ENCODE measurements at places on chromosomes 3 and 15.

DNA sequence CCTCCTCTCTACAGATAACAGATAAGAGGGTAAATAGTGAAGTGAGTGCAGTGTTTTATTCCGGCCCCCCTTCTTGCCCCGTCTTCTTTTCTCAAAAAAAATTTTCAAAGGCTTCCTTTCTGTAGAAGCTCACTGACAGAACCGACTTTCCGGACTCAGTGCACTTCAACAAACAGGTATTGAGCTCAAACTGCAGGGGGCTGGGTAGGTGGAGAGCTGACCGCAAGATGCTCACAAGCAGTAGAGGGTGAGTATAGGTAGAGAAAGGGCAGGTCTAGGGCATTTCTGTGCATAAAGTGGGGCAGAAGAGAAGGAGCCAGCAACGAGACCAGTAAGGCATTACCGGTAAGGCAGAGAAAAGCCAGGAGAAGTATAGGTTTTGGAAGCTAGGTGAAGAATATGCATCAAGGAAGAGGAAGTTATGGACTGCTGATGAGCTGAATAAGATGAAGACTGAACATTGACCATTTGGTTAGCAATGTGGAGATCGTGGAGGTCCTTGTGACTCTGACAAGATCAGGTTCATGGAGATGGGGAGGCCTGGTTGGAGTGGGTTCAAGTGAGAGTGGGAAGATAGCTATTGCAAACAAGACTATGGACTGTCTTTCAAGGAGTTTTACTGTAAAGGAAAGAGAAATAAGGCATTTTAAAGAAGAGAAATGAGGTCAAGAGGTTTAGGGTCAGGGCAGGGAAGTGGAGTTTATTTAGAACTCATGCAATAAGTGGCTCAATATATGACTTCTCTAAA, 97.4 kb downstream of the ST6GAL1 start:
- DNase-seq, result no peak

- no peak for DNase-seq
These were observed 270.9 kb downstream of the ULK4 start for GRCh38 chr3:41690766-41691563.

- DNase-seq, result no peak
These were observed 131.2 kb upstream of the MEF2A start for GRCh38 chr15:99434506-99435112.

- peak; percentile 86 for DNase-seq
These were observed 94.0 kb downstream of the GTPBP8 start for GRCh38 chr3:113084777-113085176.

GRCh38 chr3:139916271-139916670, 18.7 kb upstream of the CLSTN2 start:
- no peak for DNase-seq

DNA sequence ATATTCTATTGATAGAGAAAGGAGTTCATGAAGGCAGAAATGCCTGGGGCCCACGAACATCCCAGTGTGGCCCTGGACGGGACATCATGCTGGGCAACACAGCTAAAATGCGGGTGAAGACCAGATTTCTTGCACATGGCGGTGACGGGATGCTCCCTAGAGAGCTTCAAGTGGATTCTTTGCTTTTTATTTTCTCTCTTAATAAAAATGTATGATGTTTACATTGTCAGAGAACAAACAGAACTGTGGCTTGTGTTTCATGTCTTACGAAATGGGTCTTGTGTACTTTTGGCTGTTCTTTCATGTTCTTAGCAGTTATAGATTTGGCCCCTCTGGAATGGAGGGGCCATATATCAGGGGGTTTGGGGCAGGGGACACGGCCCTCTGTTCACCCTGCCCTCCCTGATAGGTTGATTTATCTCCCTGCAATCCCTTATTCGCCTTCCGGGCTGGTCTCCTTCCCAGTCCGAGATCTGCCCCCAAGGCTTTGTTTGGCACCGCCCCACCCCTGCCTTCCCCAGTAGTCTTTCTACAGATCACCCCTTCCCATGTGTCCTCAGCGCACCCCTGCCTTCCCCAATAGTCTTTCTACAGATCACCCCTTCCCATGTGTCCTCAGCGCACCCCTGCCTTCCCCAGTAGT, 68.7 kb upstream of the CGNL1 start:
- DNase-seq, result no peak

GRCh38 chr15:90106522-90107117, 4.4 kb upstream of the IDH2 start:
- DNase-seq, result peak; percentile 94

DNA sequence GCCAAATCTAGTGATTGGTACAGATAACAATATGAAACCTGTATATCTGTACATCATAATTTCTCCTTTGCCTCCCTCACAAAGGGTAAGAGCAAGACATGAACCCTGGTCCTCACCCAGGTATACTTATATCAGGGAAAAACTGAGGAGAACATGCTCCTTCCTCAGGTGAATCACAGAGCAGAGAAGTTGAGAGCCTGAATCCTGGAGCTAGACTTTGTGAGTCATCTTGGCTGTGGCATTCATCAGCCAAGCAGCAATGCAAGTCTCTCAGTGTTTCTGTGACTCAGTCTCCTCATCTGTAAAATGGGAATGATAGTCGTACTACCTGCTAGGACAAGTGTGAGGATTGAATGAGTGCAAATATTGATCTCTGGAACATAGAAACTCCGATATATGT, 165.7 kb upstream of the ADAMTS9 start:
- DNase-seq, result no peak

Measured in COLO829 (cell line).